Central memory CD4-positive, alpha-beta T cell (primary cell): ENCODE measurements at places on chromosomes 12 and 14.

DNA sequence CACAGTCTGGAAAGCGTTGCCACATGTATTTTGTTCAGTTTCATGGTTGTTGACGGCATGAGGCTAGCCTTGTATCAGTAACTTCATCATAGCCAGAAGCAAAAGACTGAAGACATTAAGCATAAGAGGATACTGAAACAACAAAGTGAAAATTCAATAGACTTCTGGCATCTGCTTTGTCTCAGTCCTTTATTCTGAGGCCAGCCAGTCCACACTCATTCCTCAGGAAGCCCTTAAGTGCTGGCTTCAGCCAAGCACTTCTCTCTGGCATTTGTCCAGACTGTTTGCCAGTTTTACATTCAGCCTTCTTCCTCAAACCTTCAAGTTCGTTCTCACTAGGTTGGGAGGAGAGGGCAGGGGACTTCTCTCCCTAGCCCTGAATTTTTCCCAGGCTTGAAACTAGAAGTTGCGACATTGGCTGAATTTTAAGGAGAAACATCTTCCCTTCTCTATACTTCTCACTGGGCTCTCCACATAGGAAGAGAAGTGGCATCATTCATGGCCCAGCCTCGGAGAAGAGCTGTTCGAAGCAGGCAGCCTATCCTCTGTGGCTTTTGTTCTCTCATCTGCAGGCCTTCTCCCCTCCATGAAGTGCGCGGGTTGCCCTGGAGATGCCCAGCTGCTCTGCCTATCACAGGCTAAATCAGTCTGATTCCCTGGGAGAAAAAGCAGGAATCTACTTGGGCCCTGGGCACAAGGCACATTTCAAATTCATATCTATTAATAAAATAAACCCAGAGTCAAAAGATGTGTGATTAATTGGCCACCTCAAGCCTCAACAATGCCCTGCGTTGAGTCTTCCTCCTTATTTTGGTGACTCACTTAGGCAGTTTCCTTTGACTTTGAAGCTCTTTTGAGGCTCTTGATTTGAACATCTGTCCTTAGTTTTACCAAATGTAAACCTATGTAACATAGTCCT is 130.9 kb upstream of the PLEKHA5 start:
- no peak for DNase-seq

DNA sequence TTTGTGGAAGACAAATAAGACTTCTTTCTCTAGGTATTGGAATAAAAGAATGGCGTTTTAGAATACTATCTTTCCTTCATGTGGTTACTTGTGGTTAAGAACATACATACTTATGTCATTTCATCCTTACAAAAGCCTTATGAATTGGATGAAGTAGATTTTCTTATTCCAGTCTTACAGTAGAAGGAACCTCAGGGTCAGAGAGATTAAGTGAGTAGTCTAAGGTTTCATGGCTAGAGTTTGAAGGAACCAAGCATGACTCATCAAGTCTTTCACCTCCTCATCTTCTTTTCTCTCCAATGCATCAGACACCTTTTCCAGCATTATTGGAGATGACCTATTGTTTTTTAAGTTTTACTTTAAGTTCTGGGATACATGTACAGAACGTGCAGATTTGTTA is 92.9 kb upstream of the NEDD1 start:
- DNase-seq, result no peak

GRCh38 chr12:96396914-96397313 is 3.3 kb downstream of the CDK17 start:
- DNase-seq, result no peak

DNA sequence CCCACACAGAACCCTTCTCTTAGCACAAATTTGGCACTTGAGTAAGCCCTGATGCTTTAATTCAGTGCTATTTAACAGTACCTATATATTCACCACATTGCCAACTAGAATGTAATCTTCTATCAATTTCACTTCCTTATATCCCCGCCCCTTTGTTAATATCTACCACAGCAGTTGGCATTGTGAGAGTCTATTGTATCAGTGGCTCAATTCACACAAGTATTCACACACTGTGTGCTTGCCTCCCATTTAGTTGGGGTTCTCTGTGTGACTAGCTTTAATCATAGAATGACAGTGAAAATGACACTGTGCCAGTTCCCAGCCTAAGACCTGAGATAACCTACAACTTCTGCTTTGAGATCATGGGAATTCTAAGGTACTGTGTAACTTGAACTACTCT is 103.1 kb downstream of the SEC23A start:
- no peak for DNase-seq

DNA sequence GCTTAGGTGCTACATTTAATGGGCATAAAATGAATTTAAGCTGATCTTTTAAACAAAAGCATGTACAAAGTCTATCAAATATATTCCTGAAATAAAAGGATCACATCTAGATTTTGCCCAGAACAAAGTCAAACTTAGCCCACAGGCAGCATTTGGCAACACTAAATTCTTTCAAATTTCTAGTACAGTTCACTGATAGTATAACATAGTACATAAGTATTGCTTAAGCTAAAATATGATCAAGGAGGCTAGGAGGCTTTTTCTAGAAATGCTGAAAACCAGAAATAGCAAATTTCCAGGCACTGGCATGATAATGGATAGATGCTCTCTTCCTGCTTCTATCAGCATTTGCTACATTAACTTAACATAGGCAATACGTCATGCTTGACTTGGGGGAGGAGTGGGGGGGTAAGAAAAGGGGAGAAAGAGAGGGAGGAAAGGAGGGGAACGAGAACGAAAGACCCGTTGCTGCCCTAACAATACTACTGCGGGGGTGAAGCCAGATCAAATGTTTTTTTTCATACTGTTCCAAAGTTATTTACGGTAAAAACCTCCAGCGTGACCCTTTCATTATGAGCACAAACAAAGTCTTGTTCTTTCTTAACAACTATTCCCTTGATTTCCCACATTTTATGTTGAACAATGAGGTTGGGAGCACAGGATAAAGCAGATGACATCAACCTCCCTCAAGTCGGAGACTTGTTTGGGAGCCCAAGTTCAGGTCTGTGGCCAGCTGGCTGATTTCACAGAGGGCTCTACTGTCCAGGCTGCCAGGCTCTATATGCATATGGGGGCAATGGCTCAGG is 10.6 kb downstream of the TMED10 start:
- no peak for DNase-seq

DNA sequence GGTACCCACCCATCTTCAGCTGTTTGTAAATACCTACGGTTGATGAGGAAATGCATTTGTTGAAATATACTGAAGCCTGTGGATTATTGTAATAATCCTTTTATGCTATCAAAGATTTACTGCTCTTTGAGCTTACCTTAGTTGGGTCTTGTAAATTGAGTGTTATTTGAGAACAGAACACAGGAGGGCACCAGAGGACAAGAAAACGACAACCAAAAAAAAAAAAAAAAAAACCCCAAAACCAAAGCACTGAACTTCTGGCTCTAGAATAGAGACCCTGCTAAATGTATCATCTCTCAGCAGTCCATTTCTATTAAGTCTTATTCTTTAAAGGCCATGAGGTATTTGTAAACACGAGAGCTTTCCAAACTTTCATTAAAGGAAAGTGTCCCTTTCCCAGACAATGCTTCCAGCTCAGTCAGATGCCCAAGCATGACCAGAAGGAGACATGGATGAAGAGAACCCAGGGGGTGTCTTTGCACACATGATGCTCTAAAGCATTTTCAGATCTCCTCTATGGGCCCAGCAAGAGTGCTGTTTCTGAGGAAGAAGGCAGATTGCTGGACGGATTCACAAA is 763.9 kb downstream of the NRXN3 start:
- DNase-seq, result no peak

- DNase-seq, result peak; percentile 55
Observed at GRCh38 chr12:117874842-117875434, 93.9 kb downstream of the KSR2 start.

- DNase-seq, result no peak
Observed at GRCh38 chr14:51735851-51736250, 84.1 kb downstream of the FRMD6 start.

DNA sequence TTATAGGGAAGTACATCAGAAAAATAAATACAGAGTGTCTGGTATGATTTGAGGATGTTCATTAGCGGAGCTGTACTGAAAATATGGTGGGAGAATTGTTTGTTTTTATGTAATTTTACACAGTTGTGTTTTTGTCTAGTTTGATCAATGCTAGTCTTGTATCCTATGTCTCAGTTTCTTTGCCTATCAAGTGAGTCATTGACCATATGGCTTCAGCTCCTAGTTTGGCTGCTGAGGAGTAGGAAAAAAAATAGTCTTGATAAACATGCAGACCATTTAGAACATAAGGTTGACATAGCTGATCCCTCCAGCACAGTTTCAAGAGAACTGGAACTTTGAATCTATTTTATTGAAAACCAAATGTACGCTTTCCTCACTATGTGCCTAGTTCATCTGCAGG is 1292.1 kb upstream of the FLRT2 start:
- DNase-seq, result no peak

DNA sequence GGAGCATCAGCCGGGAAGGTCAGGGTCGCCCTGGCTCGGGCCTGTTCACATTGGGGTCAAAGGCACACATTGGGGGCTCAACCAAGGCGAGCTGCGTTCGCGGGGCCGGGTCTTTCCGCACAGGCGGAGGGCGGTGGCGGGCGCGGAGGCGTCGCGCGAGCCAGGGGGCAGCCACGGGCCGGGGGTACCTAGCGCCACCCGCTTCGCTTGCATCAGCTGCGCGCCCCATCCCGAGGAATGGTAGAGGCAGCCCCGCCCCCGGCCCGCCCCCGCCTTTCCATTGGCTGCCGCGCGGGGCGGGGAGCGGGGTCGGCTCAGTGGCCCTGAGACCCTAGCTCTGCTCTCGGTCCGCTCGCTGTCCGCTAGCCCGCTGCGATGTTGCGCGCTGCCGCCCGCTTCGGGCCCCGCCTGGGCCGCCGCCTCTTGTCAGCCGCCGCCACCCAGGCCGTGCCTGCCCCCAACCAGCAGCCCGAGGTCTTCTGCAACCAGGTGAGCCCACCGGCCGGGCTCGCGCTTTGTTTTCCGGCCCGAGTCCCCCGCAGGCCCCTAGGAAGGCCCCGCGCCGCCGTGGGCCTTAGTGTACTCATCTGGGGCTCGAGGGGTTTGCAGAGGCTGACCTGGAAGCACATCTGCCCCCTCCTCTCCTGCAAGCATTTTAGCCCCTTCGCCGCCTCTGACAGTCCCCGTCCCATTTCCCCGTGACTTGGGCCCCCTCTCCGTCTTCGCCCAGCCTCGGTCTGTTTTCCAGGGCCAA is at the start of gene ALDH2:
Gene ALDH2, plus strand, starts transcription at position 326 of the 754 bp plus-strand sequence. Its CDS starts 50 bp downstream, at position 376.
- DNase-seq, result peak; percentile 1

DNA sequence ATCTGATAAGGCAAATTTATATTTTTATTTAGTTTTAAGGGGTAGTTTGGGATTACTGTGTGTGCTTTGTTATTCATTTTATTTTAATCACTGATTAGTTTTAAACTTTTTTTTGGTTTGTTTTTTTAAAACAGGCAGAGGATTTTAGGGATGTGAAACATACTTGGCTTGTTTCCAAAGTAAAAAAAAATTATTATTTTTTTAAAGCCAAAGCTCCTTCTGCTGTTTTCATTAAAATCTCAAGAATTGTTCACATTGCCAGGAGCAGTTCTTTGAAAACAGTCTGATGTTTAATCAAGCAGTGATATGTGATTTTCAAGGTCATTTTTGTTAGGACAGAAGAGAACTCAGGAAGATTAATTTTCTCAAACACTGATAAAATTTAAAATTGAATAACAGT is 11.2 kb downstream of the TTC8 start:
- DNase-seq, result no peak

DNA sequence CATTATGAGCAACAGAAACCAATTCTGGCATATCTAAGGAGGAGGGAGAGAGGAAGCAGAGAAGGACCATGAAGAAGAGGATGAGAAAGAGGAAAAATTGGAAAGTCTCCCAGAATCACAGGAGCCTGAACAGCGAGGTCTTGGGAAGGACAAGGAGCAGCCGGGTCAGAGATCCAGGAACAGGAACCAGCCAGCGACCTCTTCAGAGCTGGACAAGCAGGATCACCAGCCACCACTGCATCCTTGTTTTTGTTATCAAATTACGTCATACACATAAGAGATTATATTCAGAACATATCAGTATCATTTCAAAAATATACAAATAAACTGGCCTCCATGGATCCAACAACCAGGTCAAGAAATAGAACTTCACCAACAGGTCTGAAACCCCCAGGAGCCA is 22.1 kb upstream of the BDKRB2 start:
- no peak for DNase-seq

DNA sequence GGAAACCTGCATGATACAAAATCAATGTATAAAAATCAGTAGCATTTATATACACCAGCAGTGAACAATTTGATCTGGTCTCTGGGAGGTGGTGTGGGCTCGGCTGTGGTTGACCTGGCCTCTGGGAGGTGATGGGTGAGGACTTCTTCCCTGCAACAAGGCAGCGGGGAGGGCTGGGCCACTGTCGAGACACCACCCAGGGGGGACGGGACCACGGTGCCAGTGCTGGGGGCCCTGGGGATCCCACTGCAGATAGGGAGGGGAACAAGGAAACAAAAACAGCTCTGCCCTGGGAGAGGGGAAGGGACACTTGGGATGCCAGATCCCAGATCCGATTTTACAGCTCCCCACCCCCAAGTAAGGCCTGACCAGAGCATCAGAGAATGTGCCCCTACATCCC is 189.6 kb upstream of the SFSWAP start:
- no peak for DNase-seq

DNA sequence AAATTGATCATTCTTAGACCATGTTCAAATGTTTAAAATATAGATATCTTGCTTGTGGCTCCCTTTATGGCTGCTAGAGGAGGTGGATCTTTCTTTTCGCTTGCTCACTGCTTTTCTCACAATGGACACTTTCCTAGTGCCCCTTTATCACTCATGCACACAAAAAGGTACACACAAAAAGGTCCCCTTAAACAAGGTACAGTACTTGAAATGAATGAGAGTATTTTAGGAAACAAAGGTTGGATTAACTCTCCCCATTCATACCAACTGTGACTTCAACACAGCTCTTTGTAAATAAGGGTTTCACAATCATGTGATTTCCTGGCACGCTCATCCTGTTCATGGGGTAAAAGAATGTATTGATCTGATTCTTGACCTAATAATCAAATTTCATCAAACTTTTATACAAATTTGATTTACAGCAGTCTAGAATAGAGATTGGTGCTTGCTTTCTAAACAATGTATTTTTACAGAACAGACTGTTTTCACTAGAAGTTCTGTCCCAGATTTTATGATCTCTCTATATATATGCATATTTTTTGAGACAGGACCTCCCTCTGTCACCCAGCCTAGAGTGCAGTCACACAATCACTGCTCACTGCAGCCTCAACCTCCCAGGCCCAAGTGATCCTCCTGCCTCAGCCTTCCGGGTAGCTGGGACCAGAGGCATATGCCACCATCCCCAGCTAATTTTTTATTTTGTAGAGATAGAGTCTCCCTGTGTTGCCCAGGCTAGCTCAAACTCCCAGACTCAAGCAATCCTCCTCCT is 34.4 kb upstream of the EPS8 start:
- DNase-seq, result no peak
